ENCODE measurements at places on chromosomes 6 and 20.
A peak's percentile ranks its signal among the peaks of the same experiment; 100 is the strongest.

GRCh38 chr20:53345536-53346334 lies 247.9 kb downstream of the ZNF217 start:
- DNase-seq, result no peak

DNA sequence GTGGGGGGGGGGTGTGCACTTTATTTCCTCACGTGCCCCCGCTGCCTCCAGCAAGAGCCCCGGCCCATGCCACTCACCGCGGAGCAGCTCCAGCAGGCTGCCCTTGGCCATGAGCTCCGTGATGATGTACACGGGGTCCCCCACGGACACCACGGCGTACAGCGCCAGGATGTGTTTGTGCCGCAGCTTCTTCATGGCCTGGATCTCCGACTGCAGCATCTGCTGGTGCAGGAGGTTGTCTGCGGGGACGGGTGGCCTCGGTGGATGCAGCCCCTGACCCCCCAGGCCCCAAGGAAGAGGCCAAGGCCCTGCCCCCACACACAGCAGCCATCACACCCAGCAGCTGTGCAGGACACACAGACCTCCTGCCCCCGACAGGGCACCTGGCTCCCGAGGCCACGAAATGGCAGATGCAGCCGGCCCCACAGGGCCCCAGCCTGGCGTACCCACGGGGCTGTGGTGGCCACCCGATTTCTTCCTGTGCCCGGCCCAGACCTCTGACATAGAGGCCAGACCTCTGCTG lies 4.7 kb downstream of the PTK6 start:
- no peak for DNase-seq

DNA sequence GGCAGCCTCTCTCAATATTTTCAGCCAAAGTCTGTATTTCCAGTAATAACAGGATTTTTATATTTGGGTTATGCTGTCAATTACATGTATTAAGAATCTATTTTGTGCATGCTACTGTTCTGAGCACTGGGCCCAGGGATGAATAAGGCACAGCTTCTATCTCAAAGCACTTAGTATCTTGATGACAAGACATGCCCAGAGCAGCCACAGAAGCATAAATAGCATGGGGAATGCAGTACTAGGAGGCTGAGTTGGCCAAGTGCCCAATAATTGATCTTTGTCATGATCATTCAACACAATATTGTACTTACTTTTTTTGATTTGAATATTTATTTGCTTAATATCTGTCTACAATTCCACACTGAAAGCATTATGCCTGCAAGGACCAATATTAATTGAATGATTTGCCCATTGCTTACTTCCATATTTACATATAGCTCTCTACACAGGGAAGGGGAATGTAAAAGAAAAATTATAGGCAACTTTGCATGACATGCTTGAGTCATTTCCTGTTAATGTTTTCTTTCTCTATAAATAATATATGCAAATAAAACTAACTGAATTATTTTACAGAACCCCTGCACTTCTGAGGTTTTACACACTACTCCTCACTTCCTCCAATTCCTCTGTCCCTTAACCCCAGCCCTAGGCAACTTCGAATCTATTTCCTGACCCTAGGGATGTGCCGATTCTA lies 298.9 kb upstream of the BMP2 start:
- DNase-seq, result no peak

DNA sequence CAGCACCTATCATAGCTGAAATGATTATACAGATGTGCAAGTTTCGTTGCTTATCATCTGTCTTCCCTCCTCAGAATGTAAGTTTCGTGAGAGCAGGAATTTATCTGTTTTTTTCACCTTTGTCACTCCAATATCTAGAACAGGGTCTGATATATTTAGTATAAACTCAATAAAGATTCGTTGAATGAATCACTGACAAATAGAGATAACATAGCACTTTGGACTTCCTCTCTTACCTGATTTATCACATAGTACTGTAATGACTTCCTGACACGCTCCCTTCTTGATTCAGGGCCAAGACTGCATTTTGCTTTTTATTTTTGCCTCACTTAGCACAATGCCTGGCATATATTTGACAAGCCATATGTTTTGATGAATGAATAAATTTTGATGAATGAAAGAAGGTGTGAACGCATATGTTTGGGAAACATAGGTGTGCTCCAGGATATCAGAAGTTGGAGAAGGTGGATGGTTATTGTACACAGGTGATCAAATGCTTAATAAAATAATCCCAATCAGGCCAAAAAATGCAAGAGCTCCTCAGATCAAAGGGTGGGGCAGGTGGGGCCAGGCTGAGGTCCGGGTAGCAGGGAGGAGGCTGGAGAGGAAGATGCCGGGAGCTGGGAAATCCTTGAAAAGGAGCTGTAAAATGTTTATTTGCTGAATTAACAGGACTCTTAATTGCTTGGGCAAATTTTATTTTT lies 33.0 kb downstream of the PIM1 start:
- DNase-seq, result no peak

- DNase-seq, result no peak
Observed at GRCh38 chr6:158963020-158963808, 36.8 kb downstream of the RSPH3 start.

DNA sequence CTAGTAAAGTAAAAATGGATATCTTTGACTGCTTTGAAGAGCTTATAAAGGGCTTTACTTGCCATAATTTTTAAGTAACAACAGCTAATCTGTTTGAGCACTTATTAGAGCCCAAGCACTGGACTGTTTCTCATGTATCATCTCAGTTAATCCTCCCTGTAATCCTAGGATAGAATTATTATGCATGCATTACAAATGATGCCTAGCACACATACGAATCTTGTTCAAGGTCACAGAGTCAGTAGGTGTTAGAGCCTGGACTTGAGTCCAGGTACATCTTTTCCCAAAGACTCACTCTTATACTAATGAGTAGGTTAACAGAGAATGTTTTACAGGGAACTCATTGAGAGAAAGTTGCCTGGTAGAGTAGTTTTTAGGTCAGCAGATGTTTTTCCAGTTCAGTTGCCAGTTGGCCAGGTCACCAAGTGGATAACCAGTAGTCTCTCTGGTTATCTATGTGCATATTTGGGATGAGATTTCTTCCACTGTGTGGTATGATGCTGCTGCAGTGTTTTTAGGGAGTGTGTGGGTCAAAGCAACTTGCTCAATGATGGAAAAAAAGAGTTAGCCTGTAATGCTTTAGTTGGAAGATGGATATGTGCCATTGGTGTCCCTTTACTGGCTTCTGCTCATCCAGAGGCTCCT lies 32.3 kb upstream of the LAMA4 start:
- DNase-seq, result no peak

GRCh38 chr20:63612276-63612931 lies 14.5 kb downstream of the GMEB2 start:
- DNase-seq, result no peak

- DNase-seq, result no peak
Observed at GRCh38 chr6:84652356-84653026, 111.9 kb downstream of the TBX18 start.

DNA sequence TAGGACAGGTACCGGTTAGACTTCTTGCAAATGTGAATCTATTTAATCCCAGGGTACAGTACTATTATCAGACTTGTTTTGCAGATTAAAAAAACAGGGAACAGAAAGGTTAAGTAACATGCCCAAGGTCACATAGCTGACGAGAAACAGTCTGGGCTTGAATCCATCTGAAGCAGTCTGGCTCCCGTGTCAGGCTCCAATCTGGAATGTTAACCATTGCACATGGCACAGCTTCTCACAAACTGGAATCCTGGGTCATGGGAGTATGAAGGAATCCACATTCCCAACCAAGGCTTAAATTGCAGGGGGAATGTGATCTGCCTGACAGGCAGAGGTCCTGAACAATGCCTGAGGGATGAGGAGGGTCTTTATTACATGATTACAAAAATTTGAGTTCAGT lies 187.5 kb upstream of the SPTLC3 start:
- no peak for DNase-seq

DNA sequence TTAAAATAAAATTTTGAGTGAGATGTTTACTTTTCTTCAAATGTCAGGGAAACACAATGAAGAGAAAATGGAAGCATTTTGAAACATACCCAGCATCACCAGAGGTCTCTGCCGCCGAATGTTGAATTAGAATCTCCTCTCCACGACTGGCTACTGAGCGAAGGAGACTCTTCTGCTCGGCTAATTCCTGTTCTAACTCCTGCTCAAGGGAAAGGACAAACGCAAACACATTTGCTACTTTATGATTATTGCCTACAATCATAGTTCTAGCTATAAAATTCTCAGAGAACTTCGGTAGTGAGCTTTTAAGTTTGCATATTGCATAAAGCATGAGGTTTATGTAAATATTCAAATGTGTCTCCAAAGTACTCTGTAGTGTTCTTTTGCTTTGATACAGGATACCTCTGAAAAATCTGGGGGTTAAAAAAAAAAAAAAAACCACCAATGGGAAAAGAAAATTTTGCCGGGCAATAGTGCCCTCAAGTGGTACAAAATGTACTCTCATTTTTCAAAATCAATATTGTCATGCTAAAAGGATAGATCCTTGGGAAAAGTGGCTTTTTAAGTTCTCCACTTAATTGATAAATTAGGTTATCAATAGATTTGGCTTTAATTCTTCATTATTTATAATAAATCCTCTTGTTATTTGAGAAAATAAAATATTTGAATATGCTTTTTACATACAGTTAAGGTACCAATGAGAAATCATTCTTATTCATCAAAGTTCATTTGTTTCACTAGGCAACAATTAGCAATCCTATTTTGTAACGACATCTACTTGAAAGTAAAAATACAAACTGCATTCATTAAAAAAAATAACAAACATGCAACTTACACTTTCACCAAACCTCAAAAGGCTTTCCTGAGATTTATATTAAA lies 369.0 kb downstream of the SYNE1 start:
- DNase-seq, result no peak

GRCh38 chr6:75800133-75800532 lies 51.1 kb downstream of the MYO6 start:
- DNase-seq, result no peak

DNA sequence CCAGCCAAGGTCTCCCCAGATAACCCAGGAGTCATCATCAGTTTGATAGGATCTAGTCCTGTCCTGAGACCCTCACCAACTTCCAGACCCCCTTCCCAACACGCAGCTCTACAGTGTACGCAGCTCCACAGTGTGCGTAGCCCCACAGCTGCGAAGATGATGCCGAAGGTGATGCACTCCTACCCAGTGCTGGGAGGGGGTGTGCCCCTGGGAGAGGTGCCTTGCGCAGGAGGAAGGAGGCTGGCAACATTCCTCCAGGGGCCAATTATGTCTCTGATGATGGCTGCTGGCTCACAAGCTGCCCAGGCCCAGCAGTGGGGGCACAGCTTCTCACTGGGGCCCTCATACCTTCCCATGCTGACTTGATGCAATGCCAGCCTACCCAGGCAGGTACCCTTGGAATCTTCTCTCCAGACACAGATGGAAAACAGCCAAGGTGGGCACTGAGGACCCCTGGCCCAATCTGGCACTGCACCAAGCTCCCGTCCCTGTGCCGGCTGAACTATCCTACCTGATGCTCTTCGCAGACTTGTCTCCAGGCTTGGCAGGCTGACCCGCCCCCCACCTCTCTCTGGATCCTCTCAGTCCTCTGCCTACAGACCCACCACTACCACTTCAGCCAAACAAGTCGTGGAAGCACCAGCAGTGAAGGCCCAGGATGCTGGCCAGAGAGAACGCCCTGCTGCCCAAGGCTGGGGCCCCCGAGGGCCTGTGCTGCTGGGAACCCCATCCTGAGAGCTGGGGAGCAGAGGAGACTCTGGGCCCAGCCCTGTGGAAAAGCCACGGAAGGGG lies 1.4 kb downstream of the ZNF512B start:
- no peak for DNase-seq

- no peak for DNase-seq
Observed at GRCh38 chr6:51954681-51955080, 132.7 kb downstream of the PKHD1 start.

- DNase-seq, result no peak
Observed at GRCh38 chr6:2259002-2259494, 13.6 kb upstream of the GMDS start.

GRCh38 chr6:71248306-71248765 lies 40.3 kb upstream of the OGFRL1 start:
- DNase-seq, result no peak

DNA sequence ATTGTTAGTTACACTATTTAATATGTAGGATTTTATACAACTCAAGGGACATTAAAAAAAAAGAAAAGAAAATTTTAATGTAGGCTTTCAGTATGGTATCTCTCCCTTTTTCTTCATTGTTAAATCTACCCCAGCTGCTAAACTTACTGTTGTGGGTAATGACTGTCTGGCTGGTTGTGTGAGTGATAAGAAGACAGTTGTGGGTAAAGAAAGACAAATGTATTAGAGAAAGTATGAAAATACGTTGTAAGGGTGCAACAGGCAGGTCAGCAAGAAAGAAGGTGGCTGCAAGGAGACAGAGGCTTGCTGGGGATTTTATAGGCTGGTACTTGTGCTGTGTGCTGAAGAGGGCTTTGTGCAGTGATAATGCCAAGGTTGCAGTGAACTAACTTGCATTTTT lies 91.4 kb upstream of the FOXO3 start:
- no peak for DNase-seq

- no peak for DNase-seq
Observed at GRCh38 chr6:15026832-15027231, 219.0 kb upstream of the JARID2 start.

- no peak for DNase-seq
Observed at GRCh38 chr20:9412309-9412708, 102.1 kb upstream of the LAMP5 start.

DNA sequence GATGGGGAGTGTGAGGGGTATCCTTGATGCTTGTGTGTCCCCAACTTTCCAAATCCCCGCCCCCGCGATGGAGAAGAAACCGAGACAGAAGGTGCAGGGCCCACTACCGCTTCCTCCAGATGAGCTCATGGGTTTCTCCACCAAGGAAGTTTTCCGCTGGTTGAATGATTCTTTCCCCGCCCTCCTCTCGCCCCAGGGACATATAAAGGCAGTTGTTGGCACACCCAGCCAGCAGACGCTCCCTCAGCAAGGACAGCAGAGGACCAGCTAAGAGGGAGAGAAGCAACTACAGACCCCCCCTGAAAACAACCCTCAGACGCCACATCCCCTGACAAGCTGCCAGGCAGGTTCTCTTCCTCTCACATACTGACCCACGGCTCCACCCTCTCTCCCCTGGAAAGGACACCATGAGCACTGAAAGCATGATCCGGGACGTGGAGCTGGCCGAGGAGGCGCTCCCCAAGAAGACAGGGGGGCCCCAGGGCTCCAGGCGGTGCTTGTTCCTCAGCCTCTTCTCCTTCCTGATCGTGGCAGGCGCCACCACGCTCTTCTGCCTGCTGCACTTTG lies at the start of gene TNF:
Gene TNF (plus strand): TSS at position 231 of the 567 bp plus-strand sequence. CDS start 177 bp downstream, at position 408.
- peak; percentile 23 for DNase-seq

DNA sequence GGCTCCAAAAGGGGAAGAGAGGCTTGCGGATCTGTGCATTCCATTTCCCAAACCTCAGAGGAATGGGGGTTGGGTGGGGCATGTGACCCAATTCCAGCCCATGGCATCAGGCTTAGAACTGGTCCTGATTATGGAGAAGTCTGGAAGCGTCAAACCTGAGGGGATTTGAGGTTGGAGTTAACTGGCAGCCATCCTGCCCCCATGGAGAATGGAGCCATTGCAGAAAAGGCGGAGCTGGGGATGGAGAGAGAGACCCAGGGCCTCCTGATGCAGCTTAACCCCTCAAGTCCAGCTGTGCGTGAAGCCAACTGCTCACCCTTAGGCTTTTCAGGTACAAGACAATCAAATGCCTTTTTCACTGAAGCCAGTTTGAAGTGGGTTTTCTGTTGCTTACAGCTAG lies 9.9 kb upstream of the SDCBP2 start:
- DNase-seq, result no peak

- DNase-seq, result no peak
Observed at GRCh38 chr6:136477548-136477947, 72.7 kb downstream of the MAP7 start.

- DNase-seq, result no peak
Observed at GRCh38 chr6:78505178-78505577, 362.2 kb upstream of the IRAK1BP1 start.

GRCh38 chr20:24501764-24502556 lies 32.5 kb downstream of the SYNDIG1 start:
- peak; percentile 63 for DNase-seq
